ENCODE measurements at places on chromosomes 5 and 9.

DNA sequence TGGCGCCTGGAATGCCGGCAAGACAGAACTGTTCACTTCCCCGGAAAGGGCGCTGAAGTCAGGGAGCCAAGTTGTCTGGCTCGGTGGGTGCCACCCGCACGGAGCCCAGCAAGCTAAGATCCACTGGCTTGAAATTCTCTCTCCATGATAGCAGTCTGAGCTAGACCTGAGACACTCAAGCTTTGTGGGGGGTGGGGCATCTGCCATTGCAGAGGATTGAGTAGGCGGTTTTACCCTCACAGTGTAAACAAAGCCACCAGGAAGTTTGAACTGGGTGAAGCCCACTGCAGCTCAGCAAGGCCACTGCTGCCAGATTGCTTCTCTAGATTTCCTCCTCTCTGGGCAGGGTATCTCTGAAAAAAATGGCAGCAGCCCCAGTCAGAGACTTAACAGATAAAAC, 277.4 kb downstream of the SLCO4C1 start:
- DNase-seq, result no peak

GRCh38 chr5:146645342-146645741, 129.4 kb upstream of the GPR151 start:
- DNase-seq, result no peak

GRCh38 chr9:79145442-79145841, 426.3 kb upstream of the TLE4 start:
- DNase-seq, result no peak

- no peak for DNase-seq
These were observed 167.1 kb downstream of the RFK start for GRCh38 chr9:76227156-76227555.

GRCh38 chr9:121976751-121977150, 116.4 kb downstream of the TTLL11 start:
- DNase-seq, result no peak

DNA sequence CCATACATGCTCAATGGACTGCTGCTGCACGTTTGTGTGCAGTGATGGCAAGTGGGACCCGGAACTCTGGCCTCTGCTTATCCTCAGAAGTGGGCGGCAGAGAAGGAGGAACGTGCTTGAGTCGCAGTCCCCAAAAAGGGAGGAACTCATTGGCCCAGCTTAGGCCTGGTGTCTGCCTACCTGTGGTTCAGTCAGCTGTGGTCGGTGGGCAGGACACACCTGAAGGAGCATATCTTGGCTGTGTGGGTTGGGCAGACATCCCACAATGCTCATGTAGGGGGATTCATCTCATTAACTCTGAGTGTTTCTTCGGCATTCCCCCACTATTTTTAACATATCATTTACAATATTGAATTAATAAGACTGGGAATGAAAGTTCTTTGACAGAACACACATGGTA, 122.9 kb upstream of the IL12B start:
- no peak for DNase-seq

- DNase-seq, result no peak
These were observed 47.5 kb downstream of the DUSP1 start for GRCh38 chr5:172723508-172723907.

DNA sequence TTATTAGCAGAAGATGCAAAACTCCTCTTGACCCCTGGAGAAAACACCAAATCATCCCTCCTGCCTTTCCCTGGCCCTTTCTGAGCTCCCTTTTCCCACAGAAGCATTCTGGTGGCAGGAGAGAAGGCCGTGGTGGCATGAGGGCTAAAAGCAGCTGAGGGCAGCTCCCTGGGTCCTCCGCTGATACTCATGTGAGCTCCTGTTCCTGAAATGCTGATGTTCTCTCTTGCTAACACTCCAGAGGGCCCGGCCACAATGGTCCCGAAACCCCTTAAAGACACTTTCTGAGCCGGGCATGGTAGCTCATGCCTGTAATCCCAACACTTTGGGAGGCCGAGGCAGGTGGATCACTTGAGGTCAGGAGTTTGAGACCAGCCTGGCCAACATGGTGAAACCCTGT, 183.1 kb downstream of the HSPA4 start:
- DNase-seq, result no peak

- DNase-seq, result no peak
These were observed 185.5 kb downstream of the CACNA1B start for GRCh38 chr9:138063033-138063432.

GRCh38 chr9:127388037-127388855, 8.7 kb upstream of the SLC2A8 start:
- peak; percentile 82 for DNase-seq

GRCh38 chr5:138716456-138716924, 36.7 kb upstream of the CTNNA1 start:
- no peak for DNase-seq

GRCh38 chr9:18185196-18185595, 288.8 kb upstream of the ADAMTSL1 start:
- DNase-seq, result no peak

DNA sequence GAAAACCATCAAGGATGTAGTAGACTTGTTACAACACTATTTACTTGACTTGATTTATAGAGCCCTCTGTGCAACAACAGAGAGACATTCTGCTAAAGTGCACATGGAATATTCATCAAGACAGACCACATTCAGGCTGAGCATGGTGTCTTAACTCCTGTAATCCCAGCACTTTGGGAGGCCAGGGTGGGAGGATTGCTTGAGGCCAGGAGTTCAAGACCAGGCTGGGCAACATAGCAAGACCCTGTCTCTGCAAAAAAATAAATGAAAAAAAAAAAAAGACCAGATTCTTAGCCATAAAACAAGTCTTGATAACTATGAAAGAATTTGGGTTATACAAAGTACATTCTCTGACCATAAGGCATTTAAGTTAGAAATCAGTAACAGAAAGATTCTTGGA, 25.3 kb downstream of the DENND4C start:
- no peak for DNase-seq

DNA sequence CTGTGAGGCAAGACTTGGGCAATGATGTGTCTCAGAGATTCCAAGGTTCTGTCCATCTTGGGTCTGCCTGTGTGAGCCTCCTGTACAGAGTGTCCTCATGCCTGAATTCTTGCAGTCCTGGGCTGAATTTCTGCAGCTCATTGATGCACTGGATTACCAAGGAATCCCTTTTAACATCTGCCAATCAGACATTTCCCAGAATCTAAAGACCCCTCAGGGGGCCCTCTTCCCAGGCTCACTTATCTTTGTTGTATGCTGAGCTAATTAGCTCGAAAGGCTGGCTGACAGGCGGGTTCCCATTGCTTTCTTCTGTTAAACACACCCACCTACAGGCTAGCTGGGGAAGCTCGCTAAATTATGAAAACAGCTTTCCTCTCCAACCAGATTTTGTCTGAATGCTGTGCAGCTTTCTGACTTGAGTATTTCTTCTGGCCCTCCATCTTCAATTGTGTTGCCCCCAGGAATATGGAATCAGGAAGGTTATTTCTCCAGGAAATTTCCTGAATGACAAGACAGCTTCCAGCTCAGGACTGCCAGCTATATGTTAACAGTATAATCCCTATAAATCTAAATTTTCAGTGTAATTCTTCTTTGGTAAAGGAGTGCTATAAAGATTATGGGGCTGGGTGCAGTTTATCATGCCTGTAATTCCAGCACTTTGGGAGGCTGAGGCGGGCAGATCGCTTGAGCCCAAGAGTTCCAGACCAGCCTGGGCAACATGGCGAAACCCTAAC, at the start of gene LIX1:
TSS of gene LIX1 (minus strand) at position 91 of the 734 bp plus-strand sequence. CDS start at position 56, 35 bp downstream.
- DNase-seq, result peak; percentile 28
